ENCODE measurements at places on chromosomes 2 and 18.
A peak's percentile ranks its signal among the peaks of the same experiment; 100 is the strongest.

- no peak for DNase-seq
These were observed 404.8 kb upstream of the GALNT5 start for GRCh38 chr2:156852681-156853080.

DNA sequence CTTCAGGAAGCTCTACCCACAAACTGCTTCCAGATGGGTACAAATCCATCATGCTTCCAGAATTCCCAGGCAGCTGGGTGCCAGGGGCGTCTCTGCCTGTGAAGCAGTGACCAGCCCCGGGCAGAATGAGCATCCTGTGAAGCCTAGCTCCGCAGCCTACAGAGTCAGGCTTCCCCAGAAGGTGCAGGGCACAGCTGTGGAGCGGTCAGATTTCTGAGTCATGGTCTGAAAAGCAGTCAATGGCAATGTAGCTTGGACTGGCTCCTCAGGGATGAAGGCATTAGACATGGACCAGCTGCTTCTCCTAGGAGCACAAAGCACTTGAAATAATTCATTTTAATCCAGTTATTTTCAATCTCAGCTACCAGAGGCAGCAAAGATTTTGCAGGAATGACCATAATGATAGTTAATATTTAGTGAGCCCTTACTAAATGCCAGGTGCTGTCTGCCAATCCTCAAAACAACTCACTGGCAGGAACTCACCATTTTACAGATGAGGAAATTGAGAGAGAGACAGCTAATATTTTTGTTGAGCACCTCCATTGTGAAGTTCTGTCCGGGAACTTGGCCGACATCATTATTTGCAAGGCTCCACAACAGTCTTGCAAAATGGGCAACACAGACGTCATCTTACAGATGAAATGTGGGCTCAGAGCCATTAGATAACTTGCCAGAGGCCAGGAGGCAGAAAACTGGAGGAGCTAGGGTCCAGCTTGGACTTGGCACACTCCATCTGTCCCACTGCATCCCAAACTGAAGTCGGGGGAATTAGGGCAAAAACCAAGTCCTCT is 31.7 kb downstream of the ACMSD start:
- no peak for DNase-seq

DNA sequence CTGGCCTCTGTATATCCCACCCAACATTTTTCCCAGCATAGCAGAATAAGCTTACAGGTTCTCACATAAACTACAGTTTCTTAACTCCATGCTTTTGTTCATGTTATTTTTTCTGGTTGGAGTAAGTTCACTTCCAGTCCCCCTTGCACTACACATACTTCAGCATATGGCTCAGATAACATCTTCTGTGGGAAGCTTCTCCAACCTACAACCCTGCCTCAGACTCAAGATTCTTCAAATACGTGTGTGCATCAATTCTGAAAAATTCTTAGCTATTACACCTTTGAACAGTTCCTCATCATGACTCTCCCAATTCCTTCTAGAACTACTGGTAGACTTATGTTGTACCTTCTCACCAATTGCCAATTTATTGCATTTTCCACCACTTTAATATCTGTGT is 7.5 kb upstream of the CPLX4 start:
- DNase-seq, result no peak

DNA sequence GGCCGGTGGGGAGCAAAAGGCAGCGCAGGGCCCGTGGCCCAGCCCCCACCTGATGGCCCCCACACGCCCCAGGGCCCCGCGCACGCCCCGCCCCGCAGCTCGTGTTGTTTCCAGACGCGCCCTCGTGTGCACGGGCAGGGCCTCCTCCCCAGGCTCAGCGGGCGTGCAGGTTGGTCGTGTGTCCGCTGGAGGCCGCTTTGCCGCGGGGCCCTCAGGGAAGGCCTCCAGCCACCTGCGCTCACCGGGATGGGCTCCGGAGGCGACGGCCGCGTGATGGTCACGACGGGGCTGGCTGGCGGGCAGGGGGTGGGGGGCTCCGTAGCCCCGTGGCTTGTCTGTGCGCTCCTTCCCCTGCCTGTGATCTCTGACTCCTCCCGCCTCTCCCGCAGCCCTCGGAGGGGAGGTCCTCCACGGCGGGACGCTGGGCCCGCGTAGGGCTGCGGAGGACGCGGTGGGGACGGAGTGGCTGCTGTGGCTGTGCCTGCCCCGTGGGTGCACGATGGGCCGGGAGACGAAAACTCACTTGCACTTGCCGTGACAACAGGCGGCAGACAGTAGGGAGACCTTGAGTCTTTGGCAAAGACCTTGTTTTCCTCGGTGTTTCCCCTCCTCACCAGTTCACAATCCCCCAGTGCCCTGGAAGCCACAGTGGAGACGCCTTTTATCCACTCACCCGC is 67.1 kb downstream of the RTP5 start:
- no peak for DNase-seq

DNA sequence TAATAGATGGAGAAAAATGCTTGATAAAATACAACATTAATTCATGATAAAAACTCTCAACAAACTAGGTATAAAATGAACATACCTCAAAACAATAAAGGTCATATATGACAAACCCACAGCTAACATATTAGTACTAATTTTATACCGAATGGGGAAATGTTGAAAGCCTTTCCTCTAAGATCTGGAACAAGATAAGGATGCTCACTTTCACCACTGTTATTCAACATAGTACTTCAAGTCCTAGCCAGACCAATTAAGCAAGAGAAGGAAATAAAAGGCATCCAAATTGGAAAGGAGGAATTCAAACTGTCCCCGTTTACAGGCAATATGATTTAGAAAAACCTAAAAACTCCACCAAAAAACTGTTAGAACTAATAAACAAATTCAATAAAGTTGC is 61.5 kb upstream of the CTIF start:
- no peak for DNase-seq

DNA sequence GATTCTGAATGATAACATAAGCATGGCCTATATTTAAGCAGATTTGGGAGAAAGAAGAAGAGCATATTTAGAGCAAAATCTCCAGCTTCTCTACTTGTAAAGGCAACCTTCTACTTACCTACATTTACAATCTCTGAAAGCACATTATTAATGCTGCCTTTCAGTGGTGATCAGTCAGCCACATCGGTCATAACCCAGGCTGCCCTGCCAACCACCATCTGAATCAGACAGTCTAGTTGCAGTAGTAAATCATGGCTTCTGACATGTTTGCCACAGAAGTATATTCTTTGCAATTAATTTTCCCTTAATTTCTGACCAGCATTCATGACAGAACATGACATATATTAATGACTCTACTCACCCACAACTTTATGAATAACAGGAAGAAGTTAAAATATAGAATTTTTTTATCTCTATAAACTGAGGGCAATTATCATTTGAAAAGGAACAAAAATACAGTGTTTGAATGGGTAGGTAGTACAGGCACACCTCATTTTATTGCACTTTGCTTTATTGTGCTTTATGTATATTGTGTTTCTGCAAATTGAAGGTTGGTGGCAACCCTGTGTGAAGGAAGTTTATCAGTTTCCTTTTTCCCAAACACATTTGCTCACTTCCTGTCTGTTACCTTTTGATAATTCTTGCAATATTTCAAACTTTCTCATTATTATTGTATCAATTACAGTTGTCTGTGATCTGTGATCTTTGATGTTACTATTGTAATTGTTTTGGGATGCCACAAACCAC is 531.6 kb upstream of the CHAC2 start:
- no peak for DNase-seq

DNA sequence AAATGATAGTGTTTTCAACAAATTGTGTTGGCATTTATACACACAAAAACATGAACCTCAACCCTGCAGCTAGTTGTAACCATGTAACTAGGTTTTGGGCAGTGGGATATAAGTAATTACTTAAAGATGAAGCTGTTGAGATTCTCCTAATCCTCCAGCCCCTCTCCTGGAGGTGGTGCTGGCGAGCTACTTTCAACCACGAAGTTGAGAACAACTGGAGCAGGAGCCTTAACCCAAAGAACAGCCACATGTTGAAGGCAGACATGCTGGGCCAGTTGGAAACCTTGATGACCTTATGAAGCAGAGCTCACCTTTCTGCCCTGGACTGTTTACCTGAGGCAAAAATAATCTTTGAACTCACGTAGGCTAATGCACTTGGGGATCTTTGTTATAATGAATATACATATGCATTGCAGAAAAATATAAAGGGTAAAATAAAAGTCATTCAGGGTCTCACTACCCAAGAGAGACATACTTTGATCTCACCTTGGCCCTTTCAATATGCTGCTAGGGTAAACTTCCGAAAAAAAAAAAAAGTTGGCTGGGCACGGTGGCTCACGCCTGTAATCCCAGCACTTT is 89.6 kb upstream of the NPAS2 start:
- DNase-seq, result peak; percentile 13

DNA sequence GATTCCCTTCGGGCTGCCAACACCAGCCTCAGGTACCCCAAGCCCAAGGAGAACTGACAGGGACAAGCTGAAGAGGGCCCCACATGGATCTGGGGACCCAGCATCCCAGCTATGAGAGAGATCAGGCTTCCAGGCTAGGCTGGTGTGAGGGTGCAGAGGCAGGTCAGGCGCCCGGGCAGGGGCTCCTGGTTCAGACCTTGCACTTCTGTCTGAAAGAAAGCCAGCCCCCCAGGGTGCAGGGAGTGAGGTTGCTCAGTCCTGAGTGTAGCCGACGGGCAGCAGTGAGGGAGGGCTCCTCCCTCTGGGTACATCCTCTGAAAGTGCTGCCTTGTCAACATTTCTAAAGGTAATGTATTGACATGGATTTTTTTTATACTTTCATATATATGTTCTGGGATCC is 33.1 kb downstream of the KCNF1 start:
- no peak for DNase-seq

DNA sequence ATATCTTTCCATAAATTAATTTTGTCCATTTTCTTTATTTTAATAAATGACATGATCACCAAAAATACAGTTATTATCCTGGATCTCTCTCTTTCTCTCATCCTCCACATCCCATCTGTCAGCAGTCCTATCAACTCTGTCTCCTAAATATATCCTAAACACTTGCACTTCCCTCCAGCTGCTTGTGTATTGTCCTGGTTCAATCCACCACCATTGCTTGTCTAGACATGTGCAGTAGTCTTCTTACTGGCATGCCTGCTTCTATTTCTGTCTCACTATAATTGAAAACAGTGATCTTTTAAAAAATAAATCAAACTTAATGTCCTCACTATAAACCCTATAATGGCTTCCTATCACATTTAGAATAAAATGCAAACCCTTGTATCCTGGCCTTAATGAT is 2168.6 kb upstream of the PIK3C3 start:
- no peak for DNase-seq

DNA sequence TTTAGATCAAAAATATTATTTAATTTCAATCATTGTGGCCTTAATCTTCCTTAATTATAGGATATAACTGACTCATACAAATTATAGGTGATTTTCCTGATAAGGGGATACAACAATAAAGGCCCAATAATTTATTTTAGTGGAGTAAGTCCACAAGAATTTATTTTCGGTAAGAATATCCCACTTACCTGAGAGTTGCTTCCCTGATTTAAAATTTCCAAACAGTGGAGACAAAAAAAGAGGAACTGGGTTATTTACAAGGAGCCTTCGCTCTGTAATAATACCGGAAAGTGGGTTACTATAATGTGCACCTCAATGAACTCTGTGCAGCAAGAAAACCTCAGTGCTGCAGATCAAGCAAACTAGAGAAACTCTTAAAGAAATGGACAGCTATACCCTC is 42.2 kb downstream of the FEZ2 start:
- no peak for DNase-seq

DNA sequence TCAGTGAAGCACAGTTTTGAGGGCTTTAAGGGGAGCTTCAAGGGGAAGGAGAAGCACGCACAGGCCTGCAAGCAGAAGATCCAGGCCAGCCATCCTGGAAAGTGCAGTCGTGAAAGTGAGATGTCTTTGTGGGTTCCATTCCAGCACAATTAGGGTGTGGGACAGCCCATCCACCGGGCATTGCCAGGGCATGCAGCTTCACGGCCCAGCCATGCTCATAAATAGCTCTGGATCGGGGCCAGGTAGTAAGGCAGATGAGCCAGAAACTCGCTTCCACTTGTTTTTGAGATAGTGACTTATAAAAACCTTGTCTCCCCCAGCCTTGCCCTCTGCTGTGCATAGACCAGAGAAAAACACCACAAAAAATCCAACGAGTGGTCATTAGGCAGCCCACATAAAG is 21.0 kb downstream of the KDSR start:
- no peak for DNase-seq

GRCh38 chr18:55375930-55376329 is 212.1 kb downstream of the TCF4 start:
- DNase-seq, result no peak

- no peak for DNase-seq
These were observed 44.9 kb downstream of the ZBTB14 start for GRCh38 chr18:5250603-5251002.

- no peak for DNase-seq
These were observed 228.0 kb upstream of the SMAD7 start for GRCh38 chr18:49178736-49179135.

- no peak for DNase-seq
These were observed 404.4 kb upstream of the SYT4 start for GRCh38 chr18:43681661-43682060.

- no peak for DNase-seq
These were observed 7.7 kb upstream of the HS6ST1 start for GRCh38 chr2:128326346-128326745.

DNA sequence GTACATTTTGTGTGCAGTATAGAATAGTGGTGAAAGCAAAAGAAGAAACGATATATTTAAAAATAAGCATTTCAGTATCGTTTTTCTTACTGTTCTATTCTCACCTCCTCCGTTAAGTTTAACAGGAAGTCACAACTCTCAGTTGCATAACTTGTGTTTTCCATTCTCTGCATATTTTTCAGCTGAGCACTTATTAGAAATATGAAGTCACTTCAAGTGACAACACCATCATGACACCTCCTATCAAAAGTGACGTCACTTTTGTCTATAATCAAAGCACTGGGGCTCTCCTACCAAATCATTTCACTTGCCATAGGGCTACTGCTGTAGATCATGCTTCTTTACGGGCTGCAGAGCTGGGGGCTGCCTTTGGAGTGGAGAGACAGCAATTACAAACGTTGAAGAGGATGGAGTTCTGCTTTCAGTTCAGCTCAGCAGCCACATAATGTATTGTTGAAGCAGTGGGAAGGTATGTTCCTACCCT is 36.3 kb downstream of the STAT4 start:
- no peak for DNase-seq

GRCh38 chr18:34322365-34323289 is 97.9 kb upstream of the NOL4 start:
- no peak for DNase-seq

- no peak for DNase-seq
These were observed 70.2 kb upstream of the DOK6 start for GRCh38 chr18:69330385-69331005.

GRCh38 chr2:235301202-235302076 is 192.4 kb upstream of the AGAP1 start:
- no peak for DNase-seq

GRCh38 chr2:190202604-190203003 is 117.0 kb downstream of the HIBCH start:
- DNase-seq, result no peak

Data from stimulated activated CD8-positive, alpha-beta memory T cell treated with anti-CD3 and anti-CD28 coated beads, Interleukin-4, amount 100 ng/mL, for 24 hours (primary cell).